ENCODE measurements at places on chromosomes 12 and 14. TPM values are rescaled to one million over a fixed set of nuclear protein-coding genes. Genes with fewer than 3 reads are reported as not detected.

The TCL1B gene
- total RNA-seq: not detected

The OR10G3 gene
- total RNA-seq: not detected

The TMEM233 gene
- total RNA-seq: 23.7 TPM

The CLEC2A gene
- 0.17 TPM for total RNA-seq

The OTOGL gene
- total RNA-seq: 0.59 TPM

The TRIM9 gene
- total RNA-seq: 52.9 TPM

The RERG gene
- total RNA-seq: 17.5 TPM

The ACSS3 gene
- total RNA-seq: 32.1 TPM

The CCDC38 gene
- total RNA-seq: not detected

The AQP5 gene
- 0.99 TPM for total RNA-seq

The AVPR1A gene
- total RNA-seq: 10.5 TPM

The CIT gene
- 28.5 TPM for total RNA-seq

All from spinal cord (tissue), 10 donors.